Lung microvascular endothelial cell (primary cell): ENCODE measurements at places on chromosomes 2 and 18.

GRCh38 chr2:191012845-191013681 is 908 bp downstream of the STAT1 start:
- DNase-seq, result no peak

DNA sequence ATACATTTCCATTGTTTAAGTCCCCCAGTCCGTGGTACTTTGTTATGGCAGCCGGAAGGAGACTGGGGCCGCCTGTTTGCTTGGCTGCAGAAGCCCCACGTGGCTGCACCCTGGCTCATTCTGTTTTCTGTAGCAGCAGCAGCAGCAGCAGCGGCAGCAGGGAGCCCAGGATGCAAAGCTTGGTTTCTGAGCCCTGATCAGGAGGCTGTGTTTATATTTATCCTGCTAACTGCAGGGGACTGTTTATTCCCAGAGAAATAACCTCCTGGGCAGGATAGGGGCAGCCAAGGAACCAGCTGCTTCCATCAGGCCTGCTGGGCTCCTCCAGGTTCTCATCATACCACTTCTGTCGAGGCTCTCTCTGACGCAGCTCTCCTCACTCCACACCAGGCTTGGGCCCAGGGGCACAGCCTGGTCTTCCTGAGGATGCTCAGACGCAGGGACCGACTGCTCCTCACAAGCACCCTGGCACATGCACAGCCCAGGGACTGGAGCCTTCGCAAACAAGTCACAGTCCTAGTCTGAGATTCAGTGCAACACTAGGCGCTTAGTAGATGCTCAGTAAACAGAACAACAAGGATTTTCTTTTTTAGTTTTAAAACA is 139.0 kb downstream of the MSH2 start:
- no peak for DNase-seq

- peak; percentile 88 for DNase-seq
These were observed 97.3 kb downstream of the FMNL2 start for GRCh38 chr2:152432206-152432653.

DNA sequence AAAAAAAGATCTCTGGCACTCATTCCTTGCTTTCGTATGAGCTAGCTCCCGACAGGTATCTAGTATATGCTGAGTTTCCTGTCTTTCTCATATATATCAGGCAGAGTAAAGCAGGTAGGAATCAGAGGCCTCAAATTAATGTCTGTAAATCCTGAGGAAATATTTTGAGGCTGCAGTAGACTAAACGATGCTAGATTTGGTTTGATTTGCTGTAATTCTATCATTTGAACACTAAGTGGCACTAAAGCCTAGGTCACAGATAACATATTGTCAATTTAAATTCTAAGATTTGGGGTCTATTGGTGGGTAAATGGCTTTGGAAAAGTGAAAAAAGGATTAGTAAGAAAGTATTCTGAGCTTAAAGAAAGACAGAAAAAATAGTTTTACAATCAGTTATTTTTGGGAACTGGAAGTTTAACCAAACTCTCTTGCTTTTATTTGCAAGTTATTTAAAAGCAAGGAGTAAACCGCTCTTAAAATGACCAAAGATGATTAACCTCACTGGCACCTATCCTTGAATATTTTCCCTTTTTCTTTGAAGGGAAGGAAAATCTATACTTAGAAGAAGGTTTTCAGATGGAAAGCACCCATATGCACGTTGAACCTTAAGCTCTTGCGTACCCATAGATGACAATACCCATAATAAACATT is 37.6 kb upstream of the SLC4A10 start:
- peak; percentile 51 for DNase-seq
